ENCODE measurements at places on chromosomes 12 and 14.

- peak; percentile 91 for DNase-seq
Measured at GRCh38 chr12:113135178-113136127, at the start of gene RASAL1. Gene RASAL1 (minus strand): TSS chr12:113135761. CDS start chr12:113135462, 299 bp downstream.

DNA sequence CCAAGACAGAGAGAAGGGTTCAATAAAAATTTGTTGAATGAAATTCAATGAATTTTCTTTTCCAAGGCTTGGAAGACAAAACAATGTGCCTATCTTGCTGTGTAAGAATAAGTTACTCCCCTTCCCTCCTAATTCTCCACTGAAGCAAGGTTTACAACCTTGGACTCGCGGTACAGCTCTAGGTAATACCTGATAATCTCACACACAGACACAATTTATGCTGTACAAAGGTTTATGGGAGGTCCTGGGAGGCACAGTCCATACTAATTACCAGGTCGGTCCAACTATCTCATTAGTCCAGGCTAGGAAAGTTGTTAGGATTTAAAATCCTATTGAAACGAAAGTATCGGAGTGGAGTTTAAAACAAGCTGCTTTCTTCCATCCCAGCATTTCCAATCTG is 42.6 kb downstream of the NELL2 start:
- DNase-seq, result no peak

- no peak for DNase-seq
Measured at GRCh38 chr14:76612654-76613053, 148.6 kb upstream of the VASH1 start.

- no peak for DNase-seq
Measured at GRCh38 chr14:101195309-101195901, 291.9 kb upstream of the RTL1 start.

GRCh38 chr14:81113176-81113575 is 107.6 kb downstream of the GTF2A1 start:
- DNase-seq, result no peak

- DNase-seq, result no peak
Measured at GRCh38 chr12:58176296-58176869, 235.0 kb downstream of the ATP23 start.

GRCh38 chr14:75549169-75549568 is 26.9 kb downstream of the BATF start:
- no peak for DNase-seq

DNA sequence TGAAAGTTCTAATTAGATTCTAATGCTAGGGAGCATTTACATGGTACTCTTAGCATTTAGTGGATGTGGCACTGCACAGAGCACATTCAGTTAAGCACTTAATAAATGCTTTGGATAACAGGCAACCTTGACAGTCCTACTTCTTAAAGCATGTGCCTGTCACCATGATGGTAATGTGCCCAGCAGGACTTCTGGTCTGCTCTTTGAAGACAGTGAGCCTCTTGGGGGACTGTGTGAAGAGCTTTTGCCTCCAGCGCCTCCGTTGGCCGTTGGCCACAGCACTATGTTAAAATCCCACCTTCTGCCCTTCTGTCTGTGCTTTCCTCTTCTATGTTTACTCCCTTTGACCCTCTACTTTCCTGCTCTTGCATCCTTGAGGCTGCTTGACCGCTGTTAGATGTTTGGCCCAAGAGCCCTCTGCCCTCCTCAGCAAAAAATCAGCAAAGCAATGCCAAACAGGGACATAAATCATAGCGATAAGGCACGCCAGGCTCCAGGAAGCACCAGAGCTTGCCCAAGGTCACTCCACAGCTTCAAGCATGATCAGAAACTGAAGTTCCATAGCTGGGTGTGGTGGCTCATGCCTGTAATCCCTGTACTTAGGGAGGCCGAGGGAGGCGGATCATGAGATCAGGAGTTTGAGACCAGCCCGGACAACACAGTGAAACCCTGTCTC is 8.3 kb downstream of the CDKL1 start:
- DNase-seq, result no peak

DNA sequence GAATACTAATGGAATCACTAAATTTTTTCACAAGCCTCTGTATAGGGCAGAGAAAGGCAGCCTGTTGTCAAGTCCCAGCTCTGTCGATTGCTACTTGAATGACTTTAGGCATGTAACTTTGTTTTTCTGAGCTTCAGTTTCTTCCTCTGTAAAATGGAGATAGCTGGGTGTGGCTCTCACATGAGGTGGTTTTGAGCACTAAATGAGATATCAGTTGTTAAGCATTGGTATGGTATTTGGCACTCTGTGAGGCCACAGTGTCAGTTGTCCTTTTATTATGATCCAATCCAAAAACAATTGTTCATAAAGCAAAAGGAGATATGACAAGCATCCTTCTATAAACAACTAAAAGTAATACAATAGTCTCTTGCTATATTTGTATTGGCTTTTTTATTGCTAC is 120.6 kb downstream of the DUSP6 start:
- no peak for DNase-seq

- DNase-seq, result no peak
Measured at GRCh38 chr14:74483321-74483720, 9.8 kb downstream of the NPC2 start.

DNA sequence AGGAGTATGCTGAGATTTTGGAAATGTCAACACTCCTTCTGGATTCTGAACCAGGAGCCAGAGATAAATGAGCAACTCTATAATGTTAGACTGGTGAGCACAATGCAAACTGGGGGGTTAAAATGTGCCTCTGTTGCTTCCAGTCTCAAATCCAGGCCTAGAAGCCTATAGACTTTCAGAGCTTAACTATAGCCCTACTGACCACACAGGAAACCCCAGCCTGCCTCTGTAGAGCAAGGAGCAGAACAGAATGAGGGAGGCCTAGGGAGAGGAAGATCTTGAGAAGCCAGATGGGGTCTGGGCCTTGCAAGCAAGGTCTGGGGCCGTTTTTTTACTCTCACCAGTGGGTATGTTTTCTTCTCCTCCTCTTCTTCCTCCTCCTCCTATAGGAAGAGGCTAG is 225.4 kb upstream of the KITLG start:
- DNase-seq, result no peak

DNA sequence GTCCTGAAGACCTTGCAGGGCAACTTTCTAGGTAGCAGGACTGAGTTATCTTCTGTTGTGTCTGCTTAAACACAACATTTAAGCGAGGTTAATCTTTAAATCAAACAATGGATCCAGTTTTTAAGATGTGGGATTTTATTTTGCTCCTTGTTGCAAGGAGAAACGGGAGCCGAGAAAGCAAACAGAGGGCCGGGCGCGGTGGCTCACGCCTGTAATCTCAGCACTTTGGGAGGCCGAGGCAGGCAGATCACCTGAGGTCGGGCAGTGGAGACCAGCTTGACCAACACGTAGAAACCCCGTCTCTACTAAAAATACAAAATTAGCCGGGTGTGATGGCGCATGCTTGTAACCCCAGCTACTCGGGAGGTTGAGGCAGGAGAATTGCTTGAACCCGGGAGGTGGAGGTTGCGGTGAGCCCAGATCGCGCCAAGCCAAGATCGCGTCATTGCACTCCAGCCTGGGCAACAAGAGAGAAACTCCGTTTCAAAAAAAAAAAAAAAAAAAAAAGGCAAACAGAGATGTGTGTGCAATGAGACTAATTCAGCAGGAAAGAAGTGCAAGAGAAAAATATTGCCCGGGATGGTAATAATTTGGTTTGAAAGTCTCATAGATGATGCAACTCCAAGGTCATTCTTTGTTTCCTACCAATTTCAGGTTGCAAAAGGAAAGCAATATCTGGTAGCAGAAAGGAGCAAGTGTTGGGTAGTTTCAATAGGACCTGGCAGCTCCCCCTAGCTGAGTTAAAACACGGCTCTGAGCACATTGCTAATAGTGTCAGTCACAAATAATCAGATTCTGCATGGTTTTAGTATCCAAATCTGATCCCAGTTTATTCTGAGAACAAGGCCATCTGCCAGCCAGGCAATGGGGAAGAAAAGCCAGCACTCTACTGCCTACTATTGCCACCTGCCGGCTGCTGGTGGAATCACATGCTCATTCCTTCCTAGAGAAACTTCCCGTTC is 141.4 kb downstream of the PPM1H start:
- peak; percentile 74 for DNase-seq

DNA sequence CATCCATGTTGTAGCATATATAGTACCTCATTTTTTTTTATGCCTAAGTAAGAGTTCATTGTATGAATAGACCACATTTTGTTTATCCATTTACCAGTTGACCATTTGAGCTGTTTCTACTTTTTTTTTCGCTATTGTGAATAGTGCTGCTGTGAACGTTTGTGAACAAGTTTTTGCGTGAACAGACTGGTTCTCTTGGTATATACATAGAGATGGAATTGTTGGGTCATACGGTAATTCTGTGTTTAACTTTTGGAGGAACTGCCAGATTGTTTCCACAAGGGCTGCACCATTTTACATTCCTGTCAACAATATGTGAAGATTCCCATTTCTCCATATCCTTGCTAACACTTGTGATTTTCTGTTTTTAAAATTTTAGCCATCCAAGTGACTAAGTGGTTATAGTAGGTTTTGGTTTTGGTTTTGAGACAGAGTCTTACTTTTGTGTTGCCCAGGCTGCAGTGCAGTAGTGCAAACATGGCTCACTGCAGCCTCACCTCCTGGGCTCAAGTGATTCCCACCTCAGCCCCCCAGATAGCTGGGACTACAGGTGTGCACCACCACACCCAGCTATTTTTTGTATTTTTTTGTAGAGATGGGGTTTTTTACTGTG is 68.3 kb upstream of the AMN start:
- no peak for DNase-seq

DNA sequence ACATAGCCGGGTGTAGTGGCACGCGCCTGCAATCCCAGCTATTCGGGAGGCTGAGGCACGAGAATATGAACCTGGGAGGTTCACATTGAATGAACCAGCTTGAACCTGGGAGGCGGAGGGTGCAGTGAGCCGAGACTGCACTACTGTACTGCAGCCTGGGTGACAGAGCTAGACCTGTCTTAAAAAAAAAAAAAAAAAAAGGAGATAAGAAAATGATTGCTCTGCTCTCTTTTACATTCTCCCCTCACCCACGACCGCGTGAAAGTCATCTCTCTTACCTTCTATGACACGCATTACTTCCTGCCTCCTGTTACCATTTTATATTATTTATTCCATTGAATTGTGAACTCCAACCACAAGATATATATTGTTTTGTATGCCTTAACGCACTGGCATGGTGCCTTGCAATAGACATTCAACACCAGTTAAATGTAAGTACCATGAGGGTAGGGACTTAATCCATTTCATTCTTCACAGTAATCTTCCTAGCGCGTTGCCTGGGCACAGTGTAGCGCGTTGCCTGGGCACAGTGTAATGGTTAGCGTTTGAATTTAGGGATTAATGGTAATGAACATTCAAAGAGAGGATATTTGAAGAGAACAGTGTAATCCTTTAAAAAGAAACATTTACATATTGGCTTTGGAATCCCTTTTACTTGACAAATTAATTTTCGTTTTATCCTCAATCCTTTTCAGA is 2.7 kb downstream of the RAP1B start:
- DNase-seq, result no peak

GRCh38 chr14:64478634-64479250 is 13.4 kb downstream of the AKAP5 start:
- DNase-seq, result no peak
